ENCODE measurements at places on chromosomes 11 and 22.

GRCh38 chr11:2259897-2260451, 10.4 kb downstream of the ASCL2 start:
- no peak for DNase-seq

DNA sequence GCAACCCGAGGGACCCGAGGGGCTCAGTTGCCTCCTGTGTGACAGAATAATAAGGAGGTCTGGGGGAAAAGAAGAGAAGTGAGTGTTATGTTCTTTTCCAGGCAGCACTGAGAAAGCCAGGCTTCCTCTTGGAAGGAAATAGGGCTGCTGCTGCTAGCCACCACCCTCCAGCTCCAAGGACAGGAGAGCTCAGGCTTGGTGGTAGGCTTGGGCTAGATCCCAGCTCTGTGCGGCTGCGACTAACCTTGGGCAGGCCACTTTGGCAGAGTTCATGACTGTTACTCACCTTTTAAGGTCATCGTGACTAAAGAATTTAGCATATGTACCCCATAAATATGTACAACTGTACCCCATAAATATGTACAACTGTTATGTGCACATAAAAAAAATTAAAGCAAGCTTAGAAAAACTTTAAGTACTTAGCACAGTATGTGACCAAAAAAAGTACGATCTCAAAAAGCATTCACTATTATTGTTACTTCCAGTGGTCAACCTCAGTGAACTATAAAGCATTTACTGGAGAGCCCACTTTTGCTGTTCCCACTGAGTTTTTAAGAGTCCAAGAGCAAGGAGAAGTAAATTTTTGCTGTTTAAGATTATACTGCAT, 124.7 kb upstream of the POU2AF2 start:
- no peak for DNase-seq

- DNase-seq: no peak
Measured at GRCh38 chr11:26420331-26420730, 88.4 kb downstream of the ANO3 start.

GRCh38 chr11:68954836-68955606, 25.8 kb downstream of the MRGPRD start:
- peak; percentile 76 for DNase-seq

DNA sequence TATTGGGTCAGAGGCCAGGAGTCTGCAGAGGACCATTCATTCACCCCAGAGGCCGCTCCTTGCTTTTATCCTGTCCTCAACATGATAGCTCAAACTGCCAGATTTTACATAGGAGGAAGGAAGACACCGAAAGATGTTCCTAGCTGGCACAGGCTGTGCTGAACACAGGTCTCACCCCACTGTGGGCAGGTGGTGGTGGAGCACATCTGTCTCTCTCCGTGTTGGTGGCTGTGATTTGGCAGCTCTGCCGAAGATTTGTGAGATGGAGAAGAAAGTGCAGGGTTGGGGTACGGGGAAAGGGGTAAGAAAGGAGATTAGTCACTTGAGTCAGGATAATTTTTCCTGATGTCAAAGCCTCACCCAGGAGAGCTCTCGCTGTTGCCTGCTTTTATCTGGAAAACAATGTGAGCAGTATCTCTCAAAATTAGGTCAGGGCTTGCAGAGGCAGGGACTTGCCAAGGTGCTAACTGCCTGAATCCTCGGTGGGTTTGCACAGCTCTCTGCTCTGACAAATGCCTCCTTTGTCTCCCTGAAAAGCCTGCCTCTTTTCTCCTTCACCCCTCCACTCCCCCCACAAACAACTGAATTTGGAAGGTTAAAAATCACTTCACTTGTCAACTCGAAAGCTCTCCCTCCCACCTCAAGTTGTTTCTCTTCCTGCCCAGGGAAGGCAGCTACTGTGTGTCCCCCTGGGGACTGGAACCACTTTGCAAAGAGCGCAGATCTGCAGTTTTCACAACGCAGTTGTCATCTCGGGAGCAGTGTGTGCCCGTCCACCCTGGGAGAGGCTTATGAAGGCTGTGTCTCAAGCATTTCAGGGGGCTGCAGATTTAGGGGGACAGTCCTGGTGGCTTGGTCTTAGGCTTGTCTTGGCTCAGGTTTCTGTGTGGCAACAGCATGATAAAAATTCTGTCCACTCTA, 299.7 kb downstream of the ST3GAL4 start:
- DNase-seq: no peak
